AG08396 (cell line): ENCODE measurements at places on chromosomes 4 and X.

DNA sequence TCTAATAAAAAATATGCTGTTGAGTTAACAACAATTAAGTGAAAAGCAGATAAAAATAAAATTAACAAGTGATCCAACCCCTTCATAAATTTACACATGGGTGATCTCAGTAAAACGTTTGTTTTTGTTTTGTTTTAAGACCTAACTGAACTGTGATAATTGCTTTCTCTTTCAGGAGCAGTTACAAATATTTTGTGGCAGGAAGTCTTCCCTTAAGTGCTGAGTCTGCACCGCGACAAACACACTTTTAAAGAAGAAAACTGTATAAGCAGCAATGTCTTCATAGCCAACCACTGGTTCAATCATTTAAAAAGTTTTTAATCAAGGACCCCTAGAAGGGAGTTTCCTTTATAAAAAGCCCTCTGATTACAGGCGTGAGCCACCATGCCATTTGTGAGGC, 53.7 kb upstream of the NFKB1 start:
- no peak for DNase-seq

DNA sequence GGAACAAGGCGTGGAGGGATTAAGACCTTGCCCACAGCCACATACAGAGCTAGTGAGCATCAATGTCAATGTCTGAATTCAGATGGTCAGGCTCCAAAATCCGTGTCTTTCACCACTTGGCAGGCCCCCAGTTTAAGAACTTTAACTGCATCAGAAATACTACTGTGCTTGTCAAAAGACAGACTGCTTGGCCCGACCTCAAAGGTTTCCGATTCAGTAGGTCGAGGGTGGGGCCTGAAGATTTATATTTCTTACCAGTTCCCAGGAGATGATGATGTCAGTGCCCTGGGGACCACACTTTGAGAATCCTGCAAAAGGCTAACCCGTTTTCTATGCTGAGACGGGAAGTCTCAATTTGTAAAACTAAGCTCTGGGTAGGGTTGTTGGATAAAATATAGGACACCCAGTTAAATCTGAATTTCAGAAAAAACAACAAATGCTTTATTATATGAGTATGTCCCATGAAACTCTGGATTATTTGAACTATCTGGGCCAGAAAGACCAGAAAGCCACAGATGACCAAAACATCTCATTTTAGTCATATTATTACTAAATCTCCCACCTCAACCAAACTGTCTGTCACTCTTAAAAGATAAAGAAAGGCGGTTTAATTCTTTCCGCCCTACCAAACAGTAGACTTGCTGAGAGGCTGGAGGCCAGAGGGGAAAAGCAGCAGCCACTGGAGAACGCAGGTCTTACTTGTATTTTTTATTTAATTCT, 42.7 kb downstream of the GATB start:
- DNase-seq, result no peak

DNA sequence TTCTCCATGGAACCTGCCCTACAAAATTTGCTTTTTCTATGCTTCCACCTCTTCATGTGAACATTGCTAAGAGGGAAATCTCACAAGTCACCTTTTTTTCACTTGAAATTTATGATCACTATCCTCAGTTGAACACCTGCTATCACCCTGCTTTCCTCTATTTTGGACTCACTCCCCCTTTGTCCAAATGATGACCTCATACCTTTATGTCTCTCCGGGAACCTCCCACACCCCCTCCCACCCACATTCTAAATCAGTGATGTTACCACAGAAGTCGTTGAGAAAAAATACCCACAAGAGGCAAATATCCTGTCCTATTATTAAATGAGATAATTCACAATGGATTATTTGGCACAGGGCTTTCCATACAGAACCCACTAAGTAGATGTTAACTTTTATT, 156.5 kb downstream of the RNF150 start:
- DNase-seq, result no peak

- DNase-seq, result no peak
Observed at GRCh38 chr4:76125816-76126215, 22.4 kb downstream of the NUP54 start.

DNA sequence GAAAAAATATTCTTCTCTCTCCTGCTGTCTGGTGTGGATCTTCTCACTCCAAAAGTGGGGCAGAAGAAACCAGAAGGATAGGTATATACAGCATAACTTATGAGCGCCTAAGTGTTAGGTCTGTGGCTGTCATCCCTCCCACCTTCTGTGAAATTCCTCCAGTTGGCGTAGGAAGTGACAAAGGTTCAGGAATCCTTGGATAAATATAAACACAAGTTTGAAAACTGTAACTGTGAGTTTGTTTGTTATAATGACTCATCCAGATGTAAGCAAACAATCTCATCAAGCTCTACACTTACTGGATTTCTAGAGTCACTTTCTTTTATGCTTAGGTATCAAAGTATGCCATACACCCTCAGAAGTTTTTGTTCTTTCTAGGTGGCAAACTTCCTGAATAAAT, 405.2 kb downstream of the FAT4 start:
- DNase-seq, result no peak

DNA sequence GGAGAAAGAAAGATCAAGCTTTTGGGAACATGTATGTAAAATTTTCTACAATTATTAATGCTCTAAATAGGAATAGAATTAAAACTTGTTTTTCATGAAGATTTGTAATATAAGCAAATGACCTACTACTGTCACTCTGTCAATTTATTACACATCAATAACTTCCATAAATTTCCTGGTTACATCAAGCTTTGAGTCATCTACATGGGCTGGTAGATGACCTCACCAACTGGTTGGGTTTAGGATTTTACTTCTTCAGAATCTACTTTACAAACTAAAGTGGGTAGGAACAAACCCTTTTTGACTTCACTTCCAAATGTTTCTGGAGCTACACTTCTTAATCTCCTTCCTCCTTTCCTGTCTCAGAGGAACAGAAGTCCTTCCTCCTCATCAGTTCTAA, 12.0 kb upstream of the LRAT start:
- DNase-seq, result no peak

DNA sequence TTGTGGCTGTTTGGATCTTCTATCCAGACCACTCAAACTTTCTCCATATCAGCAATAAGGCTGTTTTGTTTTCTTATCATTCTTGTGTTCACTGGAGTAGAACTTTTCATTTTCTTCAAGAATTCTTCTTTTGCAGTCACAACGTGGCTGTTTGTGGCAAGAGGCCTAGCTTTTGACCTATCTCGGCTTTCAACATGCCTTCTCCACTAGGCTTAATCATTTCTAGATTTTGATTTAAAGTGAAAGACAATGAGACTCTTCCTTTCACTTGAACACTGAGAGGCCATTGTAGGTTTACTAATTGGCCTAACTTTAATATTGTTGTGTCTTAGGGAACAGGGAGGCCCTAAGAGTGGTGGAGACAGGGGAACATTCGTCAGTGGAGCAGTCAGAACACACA, 19.1 kb downstream of the FGF2 start:
- DNase-seq, result no peak

- DNase-seq, result no peak
Observed at GRCh38 chrX:53458082-53458481, 23.9 kb upstream of the HSD17B10 start.

DNA sequence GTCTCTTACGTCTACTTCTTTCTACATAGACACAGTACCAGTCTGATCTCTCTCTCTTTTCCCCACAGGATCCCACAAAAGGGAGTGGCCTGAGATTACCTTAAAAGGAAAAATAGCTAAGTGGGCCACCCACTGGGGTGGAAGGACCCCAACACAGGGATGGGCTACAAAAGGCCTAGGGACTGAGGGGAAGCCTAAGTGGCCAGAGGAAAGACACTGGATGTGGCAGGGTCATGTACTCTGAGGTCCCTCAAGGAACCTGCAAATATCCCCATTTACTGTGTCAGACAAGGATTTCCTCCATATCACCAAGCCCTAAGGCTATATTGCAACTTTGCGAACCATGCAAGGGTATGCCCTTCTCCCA, 6.5 kb upstream of the PRDX4 start:
- no peak for DNase-seq

DNA sequence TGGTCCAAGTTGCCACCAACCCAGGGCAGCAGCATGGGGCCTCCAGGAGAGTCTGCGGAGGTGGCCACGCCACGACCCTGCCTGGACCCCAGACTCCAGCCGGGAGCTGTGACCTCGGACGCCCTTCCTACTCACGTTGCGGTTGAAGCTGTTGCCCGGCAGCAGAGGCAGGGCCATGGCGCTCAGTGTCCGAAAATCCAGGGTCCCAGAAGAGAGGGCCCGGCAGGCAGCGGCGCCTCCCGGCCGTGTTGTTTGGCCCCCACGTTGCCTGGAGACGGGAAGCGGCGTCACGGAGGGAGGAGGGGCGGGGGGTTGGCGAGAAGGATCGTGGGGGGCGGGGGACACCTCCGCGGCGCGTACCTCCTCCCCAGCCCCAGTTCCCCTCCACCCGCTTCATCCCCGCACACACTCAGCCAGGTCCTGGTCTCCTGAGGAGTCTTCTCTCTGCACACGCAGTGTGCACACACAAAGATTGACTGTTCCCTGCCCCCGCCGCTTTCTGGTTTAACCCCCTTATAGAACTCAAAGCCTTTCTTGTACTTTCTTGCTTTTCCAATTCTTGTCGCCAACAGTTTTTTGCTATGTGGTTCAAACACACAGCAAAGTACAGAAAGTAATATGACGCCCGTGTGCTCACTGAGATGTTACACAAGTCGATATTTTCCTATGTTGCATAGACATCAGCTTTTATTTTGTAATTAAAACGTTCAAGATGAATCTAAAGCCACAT, at the start of gene EFHC2:
TSS of gene EFHC2 (minus strand) at position 261 of the 730 bp plus-strand sequence. CDS start at position 177, 84 bp downstream.
- peak; percentile 48 for DNase-seq

GRCh38 chr4:166700592-166700991, 533.7 kb downstream of the SPOCK3 start:
- DNase-seq, result no peak

GRCh38 chr4:80186676-80187075, 10.6 kb upstream of the PRDM8 start:
- no peak for DNase-seq

GRCh38 chr4:184415071-184415470, 59.3 kb downstream of the IRF2 start:
- DNase-seq, result no peak

- no peak for DNase-seq
Observed at GRCh38 chr4:23413631-23414030, 476.2 kb downstream of the PPARGC1A start.

GRCh38 chr4:66564901-66565651, 894.8 kb upstream of the EPHA5 start:
- peak; percentile 18 for DNase-seq

DNA sequence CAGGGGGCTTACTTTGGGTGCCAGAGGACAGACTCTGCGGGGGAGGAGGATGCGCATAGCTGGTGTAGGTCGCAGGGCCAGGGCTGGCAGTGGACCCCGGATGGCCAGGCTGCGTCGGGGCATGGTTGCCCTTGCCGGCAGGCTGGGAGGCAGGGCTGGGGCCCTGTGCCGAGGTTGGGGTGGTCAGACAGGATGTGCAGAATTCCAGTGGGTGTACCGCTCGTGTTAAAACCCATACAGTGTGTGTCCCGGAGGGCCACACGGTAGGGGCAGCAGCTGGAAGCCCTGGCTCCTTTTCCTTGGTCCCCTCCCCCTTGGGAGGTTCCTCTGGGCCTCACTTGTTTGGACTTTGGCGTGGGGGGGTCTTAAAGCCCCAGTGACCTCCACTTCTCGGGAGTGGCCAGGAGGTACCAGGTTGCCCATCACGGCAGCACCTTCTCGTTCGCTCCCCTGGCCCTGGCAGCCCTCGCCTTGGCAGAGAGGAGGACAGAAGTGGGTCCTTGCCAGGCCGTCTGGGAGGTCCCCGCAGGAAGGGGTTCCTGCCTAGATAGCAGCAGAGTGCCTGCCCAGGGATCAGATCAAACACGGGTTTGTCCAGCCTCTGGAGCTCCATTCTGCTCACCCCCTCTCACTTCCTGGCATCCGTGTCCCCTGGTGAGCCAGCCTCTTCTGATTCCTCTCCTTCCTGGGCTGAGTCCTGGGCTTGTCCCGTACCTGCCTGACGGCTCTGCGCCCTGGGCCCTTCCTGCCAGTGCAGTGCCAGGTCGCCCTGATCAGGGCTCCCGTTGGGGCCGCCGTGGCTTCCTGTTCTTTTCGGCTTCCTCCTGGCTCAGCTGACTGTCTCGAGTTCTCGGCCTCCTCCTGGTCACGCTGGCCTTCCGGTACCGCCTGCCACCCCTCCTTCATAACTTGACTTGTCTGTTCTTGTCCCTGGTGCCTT, 56.7 kb upstream of the HGFAC start:
- DNase-seq, result no peak

- no peak for DNase-seq
Observed at GRCh38 chr4:9835430-9835829, 54.0 kb downstream of the DRD5 start.

- peak; percentile 89 for DNase-seq
Observed at GRCh38 chrX:54182864-54183613, at the start of gene FAM120C. TSS of gene FAM120C (minus strand) at chrX:54183254. CDS start at chrX:54183198, 56 bp downstream.

DNA sequence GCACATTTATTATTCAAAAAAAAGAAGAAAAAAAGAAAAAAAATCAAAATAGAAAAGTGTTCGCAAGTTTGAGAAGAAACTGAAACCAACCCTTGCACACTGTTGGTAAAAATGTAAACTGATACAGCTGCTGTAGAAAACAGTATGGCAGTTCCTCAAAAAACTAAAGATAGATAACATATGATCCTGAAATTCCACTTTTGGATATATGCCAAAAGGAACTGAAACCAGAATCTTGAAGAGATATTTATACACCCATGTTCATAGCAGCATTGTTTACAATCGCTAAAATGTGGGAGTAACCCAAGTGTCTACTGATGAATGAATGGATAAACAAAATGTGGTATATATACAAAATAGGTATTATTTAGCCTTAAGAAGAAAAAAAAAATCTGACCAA, 155.4 kb downstream of the TBCK start:
- DNase-seq, result no peak

DNA sequence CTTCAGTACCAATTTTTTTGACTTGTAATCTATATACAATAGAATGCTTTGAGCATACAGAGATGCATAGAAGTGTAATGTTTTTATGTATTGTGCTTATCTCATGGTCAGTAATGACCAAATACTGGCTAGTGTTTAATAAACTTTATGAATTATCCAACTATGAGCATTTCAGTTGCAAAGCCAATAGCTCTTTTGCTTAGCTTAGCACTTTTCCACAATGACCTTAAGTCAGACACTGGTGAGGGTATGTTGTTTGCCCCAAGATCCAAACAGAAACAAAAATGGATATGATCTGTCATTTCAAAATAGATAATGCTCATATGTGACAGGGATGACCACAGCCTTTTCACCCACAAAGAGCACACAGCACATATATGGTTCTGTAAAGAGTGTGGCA, 393.0 kb downstream of the AFF2 start:
- no peak for DNase-seq

GRCh38 chr4:157287445-157287844, 66.9 kb downstream of the GRIA2 start:
- DNase-seq, result no peak

- DNase-seq, result no peak
Observed at GRCh38 chrX:39745818-39746217, 351.9 kb downstream of the BCOR start.

- DNase-seq, result no peak
Observed at GRCh38 chrX:1584237-1585011, 7.0 kb upstream of the AKAP17A start.

DNA sequence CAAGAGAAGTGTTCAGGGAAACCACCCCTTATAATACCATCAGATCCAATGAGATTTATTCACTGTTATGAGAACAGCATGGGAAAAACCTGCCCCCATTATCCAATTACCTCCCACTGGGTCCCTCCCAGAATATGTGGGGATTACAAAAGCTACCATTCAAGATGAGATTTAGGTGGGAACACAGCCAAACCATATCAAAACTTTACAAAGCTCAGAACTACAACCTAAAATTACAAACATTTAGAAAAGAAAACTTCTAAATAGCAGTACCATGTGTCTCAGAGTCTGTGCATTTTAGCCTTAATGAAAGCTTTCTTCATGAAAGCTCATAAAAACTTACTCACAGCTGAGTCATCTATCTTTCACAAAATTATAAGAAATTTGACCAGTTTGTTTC, 1442.8 kb upstream of the PCDH7 start:
- no peak for DNase-seq
